ENCODE measurements at places on chromosomes 7 and 10.
A peak's percentile ranks its signal among the peaks of the same experiment; 100 is the strongest.

- no peak for DNase-seq
These were observed 28.3 kb downstream of the C10orf71 start for GRCh38 chr10:49327036-49327813.

- no peak for DNase-seq
These were observed 142.5 kb upstream of the PPP2R2D start for GRCh38 chr10:131758062-131758938.

DNA sequence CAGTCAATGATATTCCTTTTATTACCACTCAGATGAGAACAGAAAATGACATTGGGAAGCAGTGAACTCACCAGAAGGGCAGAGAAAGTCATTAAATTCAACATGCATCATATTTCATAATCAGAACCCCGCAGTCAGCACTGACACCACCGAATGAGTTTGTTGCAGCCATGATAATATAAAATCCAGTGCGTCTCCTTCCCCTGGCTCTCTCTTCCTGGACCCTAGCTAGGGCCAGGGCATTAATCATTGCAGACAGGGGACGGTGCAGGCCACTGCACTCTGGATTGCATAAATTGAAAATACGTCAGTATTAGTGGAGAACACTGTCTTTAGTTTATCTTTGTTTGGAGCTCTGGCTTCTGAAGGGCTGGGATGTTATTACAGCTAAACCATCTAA, 931.5 kb downstream of the TYW1 start:
- DNase-seq, result no peak

- DNase-seq, result no peak
These were observed 43.8 kb upstream of the GPR26 start for GRCh38 chr10:123622381-123622780.

- peak; percentile 36 for DNase-seq
These were observed 9.9 kb downstream of the TAS2R41 start for GRCh38 chr7:143487566-143487965.

DNA sequence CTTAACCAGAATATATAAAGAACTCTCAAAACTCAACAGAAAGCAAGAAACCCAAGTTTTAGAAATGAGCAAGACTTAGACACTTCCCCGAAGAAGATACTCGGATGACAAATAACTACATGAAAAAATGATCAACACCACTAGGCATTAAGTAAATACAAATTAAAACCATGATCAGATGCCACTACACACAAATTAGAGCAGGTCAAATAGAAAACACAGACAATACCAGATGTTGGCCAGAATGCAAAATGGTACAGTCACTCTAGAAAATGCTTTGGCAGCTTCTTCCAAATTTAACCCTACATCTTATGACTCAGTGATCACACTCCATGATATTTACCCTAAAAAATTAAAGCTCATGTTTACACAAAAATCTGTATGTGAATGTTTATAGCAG, 18.4 kb downstream of the TMEM176A start:
- DNase-seq, result no peak

GRCh38 chr7:67817481-67817880, 820.8 kb downstream of the TYW1 start:
- DNase-seq, result no peak

- DNase-seq, result no peak
These were observed 118.1 kb downstream of the INHBA start for GRCh38 chr7:41584746-41585145.

DNA sequence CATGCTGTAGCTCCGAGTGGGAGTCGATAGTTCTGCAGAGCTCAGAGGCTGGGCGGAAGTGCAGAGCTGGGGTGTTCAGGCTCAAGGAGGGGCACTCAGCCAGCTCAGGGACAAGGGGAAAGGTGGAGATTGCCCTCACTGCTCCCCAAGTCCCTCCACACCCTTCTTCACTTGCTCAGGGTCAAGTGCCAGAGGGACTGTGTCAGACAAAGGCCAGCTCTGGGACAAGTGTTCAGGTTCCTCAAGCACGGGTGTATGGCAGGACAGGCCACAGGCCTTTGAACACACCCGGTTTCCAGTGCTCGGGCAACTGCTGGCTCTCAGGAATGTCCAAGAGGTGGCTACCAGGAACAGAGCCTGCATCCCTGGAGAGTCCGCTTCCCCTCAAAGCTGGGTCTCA, 293.0 kb upstream of the PODXL start:
- no peak for DNase-seq

- no peak for DNase-seq
These were observed 527.6 kb upstream of the SORCS1 start for GRCh38 chr10:107692072-107692471.

DNA sequence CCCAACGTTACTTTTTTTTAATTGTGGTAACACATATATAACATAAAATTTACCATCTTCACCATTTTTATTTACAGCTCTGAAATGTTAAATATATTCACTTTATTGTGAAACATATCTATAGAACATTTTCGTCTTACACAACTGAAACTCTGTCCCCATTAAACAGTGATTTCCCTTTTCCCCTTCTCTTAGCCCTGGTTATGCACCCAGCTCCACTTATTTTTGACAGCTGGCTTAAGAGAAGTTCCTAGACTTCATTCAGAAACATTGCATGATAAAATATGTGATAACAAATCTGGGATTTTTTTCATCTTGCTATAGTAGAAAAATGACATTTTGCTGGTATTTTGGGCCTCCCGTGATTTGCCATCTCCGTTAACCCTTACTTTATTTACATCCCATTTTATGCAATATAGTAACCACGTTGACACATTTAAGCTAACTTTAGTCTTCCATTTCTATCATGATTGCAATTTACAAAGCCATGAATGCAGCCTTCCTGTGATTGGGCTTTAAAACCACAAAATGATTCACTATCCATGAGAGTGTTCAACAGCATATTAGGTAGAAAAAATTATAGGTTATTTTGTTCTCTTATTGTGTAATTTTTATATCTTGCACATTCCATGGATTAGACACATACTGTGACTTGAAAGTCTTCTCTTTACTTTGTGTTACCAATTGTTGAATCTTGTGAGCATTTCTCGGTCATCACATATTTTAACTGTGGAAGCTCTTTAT, 139.6 kb downstream of the SND1 start:
- no peak for DNase-seq

- DNase-seq, result no peak
These were observed 812.9 kb downstream of the REEP3 start for GRCh38 chr10:64334084-64334483.

DNA sequence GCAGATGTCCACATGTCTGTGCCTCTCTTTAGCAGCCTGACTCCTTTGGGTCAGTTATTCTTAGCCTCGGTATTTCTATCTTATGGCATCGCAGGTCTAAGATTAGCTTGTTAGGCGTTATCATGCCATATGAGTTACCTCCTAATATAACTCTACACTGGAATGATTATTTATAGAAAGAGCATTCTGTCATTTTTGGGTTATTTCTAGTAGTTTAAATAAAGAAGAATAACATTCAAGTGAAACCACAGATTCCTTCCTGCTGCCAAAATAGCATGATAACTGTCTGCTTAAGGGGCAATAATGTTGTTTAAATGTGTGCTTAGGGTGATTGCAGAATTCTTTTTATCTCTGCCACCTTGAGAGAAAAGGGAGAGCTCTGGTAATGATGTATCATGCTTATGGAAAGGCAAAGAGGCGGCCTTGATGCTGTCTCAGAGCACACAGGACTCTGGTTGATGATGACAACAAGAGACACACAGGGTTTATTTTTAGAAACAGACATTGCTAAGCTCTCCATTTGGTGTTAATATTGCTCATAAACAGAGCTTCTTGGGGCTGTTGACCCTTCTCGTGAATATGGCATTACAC, 10.4 kb downstream of the HDAC9 start:
- DNase-seq, result no peak

- no peak for DNase-seq
These were observed 42.8 kb downstream of the MGMT start for GRCh38 chr10:129509835-129510234.

DNA sequence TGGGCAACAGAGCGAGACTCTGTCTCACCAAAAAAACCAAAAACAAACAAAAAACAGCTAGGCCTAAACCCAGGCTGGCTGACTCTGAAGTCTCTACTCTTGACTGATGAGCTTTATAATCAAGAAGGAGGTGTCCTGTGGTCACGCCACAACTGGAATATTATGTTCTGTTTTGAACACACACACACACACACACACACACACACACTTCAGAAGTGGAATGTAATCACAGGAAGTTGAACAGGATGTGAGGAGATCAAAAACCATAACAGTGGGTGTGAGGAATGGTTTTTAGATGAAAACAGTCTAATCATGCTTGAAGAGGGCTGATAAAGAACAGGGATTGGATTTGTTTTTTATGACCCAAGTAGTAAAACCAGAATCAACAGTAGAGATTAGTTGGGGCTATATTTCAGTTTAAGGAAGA, 51.1 kb upstream of the IL6 start:
- DNase-seq, result peak; percentile 38

DNA sequence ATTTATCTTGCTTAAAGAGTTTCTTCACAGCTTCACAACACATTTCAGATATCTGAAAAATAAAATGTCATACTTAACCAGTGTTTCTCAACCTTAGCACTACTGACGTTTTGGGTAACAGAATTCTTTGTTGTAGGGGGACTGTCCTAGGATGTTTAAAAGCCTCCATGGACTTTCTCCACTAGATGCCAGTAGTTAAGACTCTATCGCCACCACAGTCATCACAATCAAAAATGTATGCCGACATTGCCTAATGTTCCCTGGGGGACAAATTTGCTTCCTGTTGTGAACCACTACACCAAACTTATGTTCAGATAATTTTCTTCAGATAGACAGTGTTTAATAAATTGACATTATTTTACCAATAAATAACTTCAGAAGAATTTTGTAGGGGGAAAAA, 13.4 kb downstream of the NOC3L start:
- DNase-seq, result no peak

Measured in small intestine (tissue), 16 donors.